Epithelial cell of umbilical artery (primary cell): ENCODE measurements at places on chromosomes 1 and 21. TPM values are rescaled to one million over a fixed set of nuclear protein-coding genes. Genes with fewer than 3 reads are reported as not detected.

DMRTA2 gene
- total RNA-seq = not detected in 2 replicates

CERS2 gene
- 61.1 and 71.1 TPM in 2 replicates for total RNA-seq

ATP8B2 gene
- total RNA-seq = 67.9 and 95.4 TPM in 2 replicates

IGFN1 gene
- total RNA-seq = under 0.01 and 0.15 TPM in 2 replicates

OR2L8 gene
- under 0.01 and 0.30 TPM in 2 replicates for total RNA-seq

B3GALT2 gene
- total RNA-seq = not detected in 2 replicates

CATSPERE gene
- total RNA-seq = 0.30 and 0.65 TPM in 2 replicates

C1QTNF12 gene
- total RNA-seq = 0.32 and 0.76 TPM in 2 replicates

DISC1 gene
- total RNA-seq = 7.8 and 13.1 TPM in 2 replicates

G0S2 gene
- 0.32 and 1.1 TPM in 2 replicates for total RNA-seq

C1orf185 gene
- total RNA-seq = not detected in 2 replicates
